ENCODE measurements at places on chromosomes 1 and 21.
A peak's percentile ranks its signal among the peaks of the same experiment; 100 is the strongest.

- no peak for DNase-seq
Observed at GRCh38 chr1:185776522-185776921, 42.3 kb downstream of the HMCN1 start.

- DNase-seq: no peak
Observed at GRCh38 chr1:68218490-68218889, 13.8 kb downstream of the WLS start.

- no peak for DNase-seq
Observed at GRCh38 chr1:178092878-178093493, 918 bp upstream of the RASAL2 start.

GRCh38 chr1:203082231-203082505 is 3.6 kb downstream of the MYOG start:
- no peak for DNase-seq

GRCh38 chr1:193929374-193930033 is 743.1 kb upstream of the B3GALT2 start:
- DNase-seq: no peak

DNA sequence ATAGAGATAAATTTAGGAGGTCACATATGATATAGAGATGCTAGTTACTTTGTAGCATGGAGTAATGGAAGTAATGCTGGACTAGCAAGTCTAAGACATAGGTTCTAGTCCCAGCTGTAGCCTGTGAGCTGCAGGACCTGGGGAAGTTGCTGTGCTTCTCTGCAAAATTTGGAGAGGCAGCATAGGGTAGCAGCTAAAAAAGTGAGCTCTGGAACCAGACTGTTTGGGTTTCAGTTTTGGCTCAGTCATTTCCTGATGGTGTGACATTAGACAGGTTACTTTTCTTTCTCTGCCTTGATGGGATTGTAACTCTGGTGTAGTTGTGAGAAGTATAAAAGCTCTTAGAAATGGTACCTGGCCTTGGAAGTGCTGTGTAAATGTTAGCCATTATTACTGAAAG is 3.3 kb downstream of the METTL13 start:
- DNase-seq: no peak

DNA sequence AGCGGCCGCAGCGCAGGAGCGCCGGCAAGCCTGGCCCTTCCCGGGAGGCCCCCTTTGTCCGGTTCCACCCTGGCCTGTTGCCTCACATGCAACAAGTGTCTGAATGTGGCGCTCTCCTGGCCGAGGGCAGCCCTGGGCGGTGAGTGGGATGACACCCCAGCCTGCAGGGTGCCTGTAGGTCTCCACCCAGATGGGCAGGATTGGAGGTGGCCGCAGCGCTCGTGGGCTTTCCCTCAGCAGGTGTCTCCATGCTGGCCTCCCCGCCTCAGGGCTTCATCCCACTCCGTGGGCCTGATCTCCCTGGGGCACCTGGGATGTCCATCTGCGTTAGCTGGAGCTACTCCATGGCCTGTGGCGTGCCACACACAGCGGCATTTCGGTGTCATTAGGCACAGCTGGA is 1.5 kb downstream of the MIB2 start:
- no peak for DNase-seq

DNA sequence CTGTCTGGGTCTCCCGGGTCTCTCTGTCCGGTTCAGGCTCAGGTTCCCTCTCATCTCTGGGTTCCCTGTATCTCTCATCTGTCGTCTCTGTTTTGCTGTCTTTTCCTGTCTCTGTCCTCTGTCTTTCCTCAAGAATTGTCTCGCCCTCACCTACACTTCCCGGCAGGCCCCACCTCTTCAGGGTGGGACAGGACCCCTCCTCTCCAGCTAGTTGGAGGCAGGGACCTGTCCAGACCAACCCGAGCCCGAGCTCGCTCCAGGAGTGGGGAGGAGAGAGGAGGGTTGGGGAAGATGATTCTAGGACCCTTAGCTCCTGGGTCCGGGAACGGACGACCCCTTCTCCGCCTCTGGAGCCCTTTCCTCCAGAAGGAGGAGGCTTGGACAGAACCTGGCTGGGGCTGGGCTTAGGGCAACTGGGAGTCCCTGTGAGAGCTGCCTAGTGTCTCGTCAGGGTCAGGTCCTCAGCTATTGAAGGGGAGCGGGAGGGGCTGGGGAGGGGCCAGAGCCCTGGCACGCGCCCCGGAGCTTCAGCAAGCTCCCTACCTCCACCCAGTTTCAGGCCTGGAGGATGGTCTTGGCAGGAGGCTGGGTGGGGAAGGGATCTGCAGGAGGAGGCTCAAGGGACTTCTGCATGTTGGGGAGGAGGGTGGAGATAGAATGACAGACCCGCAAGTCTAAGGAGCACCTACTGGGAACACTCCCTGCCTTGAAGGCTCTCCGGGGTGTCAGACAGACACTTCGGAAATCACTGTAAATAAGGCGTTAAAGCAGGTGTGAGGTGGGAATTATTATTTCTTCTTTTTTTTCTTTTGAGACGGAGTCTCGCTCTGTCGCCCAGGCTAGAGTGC is 26.3 kb upstream of the EPB41 start:
- DNase-seq: peak; percentile 25

- no peak for DNase-seq
Observed at GRCh38 chr1:241532864-241533263, 686 bp downstream of the KMO start.

DNA sequence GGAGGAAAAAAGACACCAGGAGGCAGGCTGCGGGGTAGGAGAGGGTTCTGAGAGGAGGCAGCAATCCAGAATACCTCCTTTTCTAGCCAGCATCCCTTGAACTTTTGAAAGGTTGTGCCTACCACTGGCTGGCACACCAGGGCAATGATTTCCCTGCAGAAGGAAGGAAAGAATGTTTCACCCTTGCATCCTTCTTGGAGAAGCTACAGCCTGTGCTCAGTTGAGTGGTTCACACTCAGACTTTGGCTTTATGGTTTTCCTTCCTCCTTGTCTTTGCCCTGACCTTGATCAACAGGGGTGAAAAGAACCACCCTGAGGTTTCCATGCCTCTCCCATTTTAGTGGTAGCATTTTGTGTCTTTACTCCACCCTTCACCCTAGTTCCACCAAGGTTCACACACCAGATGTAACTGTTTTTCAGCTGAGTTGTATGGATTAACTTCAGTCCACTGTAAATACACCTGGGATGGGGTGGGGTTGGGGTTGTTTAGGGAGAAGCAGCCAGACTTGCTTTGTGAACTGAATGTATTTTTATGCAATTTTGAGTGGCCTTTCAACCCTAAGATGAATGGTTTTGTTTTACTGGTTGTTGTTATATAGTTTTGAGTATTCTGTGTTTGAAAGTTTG is 122.3 kb downstream of the SYT2 start:
- DNase-seq: no peak

- DNase-seq: no peak
Observed at GRCh38 chr21:44345495-44345894, 6.3 kb upstream of the CFAP410 start.

DNA sequence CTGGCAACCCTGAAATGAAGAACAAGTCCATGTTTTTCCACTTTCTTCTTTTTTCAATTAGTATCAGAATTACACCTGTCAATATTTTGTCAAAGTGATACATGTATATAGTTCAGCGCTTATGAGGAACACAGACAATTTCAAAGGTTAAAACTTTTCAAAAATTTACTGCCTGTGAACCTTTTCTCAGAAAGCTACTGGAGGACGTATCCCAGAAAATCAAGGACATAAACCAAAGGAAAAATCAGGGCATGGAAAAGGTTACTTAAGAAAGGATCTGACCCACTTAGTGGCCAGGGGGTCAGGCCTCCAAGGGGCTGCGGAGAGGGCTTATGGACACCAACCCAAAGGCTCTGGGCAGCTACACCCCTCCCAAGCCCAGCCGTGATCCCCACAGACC is 81.1 kb upstream of the ACTRT2 start:
- DNase-seq: no peak

DNA sequence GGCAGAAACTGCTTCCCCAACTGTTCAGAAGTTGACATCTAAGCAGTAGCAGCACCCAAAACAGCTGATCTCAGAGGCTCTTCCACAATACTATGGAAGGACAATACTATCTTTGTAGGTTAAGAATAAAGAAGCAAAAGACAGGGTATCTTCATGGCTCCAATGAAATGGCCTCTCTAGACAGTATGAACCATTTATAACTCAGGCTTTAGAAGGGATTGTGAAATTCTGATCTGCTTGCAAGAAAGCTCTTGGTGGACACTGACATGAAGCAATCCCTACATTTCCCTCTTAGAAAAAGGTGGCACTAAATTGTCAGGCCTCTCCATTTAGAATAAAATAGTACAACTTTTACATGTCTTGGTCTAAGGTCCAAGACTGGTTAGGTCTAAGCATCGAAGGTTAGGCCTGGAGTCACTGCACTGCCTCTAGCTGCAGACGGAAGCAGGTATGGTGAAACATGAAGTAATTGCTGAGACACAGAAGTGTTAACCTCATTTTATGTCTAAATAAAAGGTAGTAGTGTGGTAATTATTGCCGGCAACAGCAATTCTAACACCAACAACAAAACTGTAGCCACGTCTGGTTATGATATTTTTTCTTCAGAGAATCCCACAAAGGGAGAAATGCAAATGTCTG is 50.6 kb upstream of the HP1BP3 start:
- no peak for DNase-seq

Measured in activated T-cell treated with anti-CD3 and anti-CD28 coated beads, Interleukin-2, amount 50 U/mL, for 1 hour (primary cell).